ENCODE measurements at places on chromosomes 7 and 10.

GRCh38 chr10:130745251-130745650, 566.3 kb downstream of the TCERG1L start:
- no peak for DNase-seq

DNA sequence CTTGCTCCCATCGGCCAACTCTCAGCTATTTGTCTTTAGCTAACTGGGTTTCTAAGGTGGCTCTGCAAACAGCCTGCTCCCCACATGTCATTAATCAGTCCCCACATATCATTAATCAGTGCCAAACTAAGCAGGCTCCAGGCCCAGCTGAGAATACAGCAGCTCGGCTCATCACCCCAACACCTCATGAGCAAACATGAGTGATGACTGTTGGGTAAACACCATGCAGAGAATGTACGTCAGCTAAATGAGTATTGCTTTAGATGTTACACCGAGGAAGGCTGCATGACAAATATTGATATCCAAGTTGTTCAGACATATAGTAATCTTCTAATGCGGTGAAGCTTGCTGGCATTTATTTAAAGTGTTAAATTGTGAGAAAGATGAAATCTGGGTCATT, 187.5 kb upstream of the AOAH start:
- DNase-seq, result no peak

DNA sequence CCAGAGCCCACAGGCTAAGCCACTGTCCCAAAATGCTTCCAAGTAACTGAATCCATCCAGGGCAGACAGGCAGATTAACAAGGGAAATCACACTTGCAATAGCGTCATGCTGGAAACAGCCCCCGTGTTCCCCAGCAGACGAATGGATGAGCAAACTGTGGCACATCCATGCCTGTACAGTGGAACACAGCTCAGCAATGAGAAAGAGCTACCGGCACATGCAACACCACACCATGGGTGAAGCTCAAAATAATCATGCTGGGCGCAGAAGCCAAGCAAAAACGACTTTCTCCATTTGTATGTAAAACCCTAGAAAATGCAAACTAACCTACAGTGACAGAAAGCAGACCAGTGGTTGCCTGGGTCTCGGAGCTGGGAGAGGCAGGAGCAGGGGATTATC, 153.1 kb downstream of the SLIT1 start:
- no peak for DNase-seq

- no peak for DNase-seq
These were observed 188.7 kb downstream of the PLXNA4 start for GRCh38 chr7:132387596-132387995.

GRCh38 chr7:27735831-27736230, 4.1 kb upstream of the TAX1BP1 start:
- no peak for DNase-seq

GRCh38 chr7:38950309-38950708, 27.4 kb upstream of the POU6F2 start:
- DNase-seq, result no peak

DNA sequence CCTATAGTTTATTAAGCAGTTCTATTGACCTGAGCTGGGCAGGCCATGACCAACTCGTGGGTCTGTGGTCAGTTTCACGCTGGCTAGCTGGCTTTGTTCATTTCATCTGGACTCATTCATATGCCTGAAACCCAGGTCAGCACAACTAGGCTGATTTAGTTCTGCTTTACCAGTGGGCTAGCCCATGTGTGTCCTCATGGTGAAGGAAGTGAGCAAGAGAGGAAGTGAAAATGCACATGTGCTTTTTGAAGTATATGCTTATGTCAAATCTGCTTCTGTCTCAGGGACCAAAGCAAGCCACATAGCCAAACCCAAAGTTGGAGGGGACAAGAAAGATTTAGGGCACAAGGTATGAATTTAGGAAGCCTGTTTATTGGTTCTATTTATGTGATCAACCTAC, 154.5 kb downstream of the RNF133 start:
- no peak for DNase-seq

- no peak for DNase-seq
These were observed 81.0 kb downstream of the SORCS1 start for GRCh38 chr10:107083388-107084009.

- DNase-seq, result no peak
These were observed 747.9 kb upstream of the GALNT17 start for GRCh38 chr7:70384024-70384423.

DNA sequence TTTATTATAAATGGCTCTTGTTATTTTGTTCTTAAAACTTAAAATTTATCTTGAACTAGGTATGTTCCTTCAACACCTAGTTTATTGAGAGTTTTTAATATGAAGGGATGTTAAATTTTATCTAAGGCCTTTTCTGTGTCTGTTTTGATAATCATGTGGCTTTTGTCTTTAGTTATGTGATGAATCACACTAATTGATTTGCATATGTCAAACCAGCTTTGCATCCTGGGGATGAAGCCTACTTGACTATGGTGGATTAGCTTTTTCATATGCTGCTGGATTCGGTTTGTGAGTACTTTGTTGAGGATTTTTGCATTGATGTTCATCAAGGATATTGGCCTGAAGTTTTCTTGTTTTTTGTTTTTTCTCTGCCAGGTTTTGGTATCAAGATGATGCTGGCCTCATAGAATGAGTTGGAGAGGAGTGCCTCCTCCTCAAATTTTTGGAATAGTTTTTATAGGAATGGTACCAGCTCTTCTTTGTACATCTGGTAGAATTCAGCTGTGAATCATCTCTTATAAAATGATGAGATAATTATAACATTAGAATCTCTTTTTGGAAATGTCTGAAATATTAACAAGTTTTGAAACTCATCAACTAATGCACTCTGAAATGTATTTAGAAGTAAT, 78.7 kb upstream of the AGR3 start:
- no peak for DNase-seq

DNA sequence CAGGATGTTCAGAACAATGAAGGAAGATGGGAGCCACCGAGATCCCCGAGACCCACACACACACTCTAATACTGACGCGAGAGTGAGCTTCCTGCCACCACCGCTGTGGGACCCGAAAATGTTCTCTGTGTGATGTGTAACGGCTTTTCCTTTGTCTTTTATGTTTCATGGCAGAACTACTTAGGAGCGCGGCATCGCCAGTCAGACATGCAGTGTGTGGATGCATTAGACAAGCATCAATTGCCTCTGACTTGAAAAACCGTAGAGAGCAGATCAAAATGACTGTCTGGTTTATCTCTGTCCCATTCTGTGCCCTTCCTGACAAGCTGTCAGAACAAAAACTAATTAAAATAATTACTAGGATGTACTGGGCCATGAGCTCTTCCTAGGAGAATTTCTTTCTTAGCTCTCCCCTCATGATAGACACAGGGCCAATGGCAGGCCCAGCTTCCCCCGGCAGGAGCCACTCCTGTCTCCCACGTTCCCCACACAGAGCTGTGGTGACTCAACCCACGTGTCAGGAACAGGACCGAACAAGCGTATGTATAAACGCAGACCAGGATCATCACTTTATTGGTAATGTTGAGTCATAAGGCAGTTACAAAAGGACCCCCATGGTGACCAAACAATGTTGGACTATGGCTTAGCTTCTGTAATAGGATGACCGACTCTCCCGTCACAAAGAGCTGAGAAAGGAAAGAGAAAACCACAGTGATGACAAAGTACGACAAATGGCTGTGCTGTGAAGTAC, 705.0 kb downstream of the PARD3 start:
- DNase-seq, result no peak

DNA sequence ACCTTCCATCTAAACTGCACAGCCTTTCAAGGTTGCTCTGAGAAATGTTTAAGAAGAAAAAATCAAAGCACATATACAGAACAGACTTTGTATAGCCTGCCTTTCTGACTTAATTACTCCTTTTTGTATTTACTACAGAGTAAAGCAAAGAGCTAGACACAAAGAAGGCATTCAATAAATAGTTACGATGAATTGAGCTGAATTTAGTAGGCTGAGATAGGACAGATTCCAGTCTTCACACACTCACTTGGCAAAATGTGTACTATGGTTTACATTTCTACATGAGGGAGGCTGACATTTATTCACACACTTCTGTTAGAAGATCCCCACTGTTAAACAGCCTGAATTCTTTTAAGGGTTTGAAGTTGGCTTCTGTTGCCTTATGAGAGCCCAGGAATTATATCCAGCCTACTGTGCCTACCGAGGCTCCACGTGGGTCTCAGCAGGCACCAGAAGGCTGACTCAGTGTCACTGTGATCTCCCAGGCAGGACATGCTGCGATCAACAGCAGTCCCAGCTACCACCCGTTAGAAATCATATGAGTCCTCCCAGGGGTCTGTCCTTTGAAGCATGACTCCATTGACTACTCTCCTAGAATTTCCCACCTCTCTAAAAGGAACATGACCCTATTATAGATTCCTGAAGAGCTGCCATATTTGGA, 24.5 kb upstream of the SLC25A13 start:
- no peak for DNase-seq

DNA sequence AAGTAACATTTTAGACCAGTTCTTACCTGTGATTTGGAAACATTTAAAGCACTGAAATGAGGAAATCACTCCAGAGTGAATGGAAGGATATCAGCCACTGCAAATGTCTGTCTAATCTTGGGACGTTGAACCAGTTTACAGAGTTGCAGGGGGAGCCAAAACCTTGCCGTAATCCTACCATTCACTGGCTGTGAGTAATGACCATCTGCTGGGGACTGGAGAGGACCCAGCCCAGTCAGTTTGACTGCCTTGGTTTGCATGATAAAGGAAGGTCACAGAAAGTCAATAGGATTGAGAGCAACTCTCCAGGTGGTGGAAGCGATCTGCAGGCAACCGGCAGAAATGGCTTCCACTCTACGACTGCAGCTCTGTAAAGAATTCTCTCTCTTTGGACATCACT, 167.2 kb downstream of the AKR1D1 start:
- no peak for DNase-seq

- DNase-seq, result no peak
These were observed 29.3 kb downstream of the RHOBTB1 start for GRCh38 chr10:60914690-60915141.

DNA sequence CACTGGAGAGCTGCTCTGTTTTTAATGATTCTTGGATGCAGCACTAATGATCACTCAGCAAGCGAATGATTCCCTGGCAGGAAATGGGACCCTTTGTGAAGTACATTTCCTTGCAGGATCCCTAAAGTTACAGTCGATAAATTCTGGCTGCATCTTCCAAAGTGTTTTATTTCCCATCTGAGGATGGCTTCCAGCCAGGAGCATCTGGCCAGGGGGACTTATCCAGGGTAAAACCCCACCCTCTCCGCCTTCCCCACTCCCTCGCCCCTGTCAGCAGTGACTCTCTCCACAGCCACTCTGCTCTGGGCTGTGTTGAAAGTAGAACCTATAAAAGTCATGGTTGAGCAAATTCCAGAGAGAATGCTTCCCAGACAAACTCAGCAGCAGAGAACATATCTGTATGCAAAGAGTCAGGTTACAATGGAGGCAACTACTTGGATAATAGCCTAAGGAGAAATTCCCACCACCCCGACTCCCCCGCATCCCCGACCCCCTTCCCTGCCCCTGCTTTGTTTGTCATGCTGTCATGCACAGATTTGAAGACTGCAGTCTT, 111.0 kb upstream of the ANLN start:
- DNase-seq, result no peak

DNA sequence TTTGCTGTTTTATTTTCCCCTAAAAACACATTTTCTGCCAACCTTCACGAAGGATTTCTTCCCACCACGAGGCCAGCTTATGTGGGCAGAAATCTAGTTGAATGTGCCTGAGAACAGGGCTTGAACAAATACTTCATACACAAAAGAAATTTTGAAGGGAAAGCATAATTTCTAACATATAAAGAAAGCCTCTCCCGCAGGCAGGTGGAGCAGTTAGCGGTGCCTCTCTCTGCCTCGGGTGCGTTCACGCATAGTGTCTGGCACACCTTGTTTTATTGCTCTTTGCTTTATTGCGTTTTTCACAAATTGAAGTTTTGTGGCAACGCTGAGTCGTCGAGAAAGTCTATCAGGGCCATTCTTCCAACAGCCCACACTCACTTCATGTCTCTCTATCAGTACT, 7.0 kb upstream of the CSGALNACT2 start:
- no peak for DNase-seq

- no peak for DNase-seq
These were observed 67.6 kb downstream of the ITGA8 start for GRCh38 chr10:15652117-15652516.

DNA sequence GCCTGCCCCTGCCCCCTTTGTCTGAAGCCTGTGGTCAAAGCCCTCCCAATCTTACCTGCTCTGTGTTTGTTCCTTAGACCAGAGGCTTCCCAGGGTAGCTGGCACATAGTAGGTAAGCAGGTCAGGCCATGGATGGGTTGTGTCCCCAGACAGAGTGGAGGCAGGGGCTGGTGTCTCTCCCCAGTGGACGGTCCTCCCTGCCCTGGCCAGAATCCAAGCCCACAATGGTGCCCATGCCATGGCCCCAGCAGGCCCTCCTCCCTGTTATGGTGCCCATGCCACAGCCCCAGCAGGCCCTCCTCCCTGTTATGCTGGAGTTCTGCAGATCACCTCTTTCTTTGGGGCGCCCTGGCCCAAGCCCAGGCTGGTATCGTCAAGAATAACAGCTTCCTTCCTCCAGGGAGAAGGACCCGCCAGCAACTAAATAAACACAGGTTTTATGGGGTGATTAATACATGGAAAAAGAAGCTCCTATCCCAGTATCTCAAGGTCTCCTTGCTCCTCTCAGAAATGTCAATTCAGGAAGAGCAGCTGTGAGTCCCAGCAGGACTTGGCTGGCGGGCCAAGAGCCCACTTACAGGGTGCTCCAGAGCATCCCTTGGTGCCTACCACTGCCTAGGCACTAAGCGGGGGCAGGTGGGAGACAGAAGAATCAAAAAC, 82.0 kb downstream of the NEURL1 start:
- no peak for DNase-seq

DNA sequence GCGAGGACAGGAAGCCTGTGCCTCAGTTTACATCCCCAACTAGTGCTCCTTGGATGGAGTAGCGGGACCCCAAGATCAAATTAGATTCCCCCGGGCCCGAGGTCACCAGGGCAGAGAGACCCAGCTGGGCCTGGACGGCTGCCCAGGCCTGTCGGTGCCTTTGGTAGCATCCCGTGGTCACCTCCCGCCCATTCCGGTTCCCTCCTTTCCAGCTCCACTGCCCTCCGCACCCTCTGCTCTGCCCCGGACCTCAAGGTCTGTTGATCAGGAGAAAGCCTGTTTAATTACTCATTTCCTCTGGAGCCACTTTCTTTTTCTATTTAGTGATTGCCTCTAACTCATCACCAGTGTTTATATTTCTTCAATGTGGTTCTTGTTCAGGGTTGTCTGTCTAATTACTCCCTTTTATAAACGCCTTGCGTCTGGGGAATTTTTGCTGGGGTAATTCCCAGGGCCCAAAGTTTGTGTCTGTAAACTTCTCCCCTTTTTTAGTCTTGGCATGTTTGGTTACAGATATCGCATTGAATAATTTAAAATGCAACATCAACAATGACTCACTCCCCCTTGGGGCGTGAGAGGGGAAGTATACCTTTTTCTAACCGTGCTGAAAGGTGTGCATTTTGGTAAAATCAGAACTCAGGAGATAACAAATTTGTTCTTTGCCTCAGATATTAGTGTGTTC, 1.9 kb downstream of the FOXK1 start:
- DNase-seq, result peak; percentile 66
